ENCODE measurements at places on chromosomes 1 and 21.

- DNase-seq = no peak
Measured at GRCh38 chr21:41834252-41834925, 44.8 kb downstream of the PRDM15 start.

DNA sequence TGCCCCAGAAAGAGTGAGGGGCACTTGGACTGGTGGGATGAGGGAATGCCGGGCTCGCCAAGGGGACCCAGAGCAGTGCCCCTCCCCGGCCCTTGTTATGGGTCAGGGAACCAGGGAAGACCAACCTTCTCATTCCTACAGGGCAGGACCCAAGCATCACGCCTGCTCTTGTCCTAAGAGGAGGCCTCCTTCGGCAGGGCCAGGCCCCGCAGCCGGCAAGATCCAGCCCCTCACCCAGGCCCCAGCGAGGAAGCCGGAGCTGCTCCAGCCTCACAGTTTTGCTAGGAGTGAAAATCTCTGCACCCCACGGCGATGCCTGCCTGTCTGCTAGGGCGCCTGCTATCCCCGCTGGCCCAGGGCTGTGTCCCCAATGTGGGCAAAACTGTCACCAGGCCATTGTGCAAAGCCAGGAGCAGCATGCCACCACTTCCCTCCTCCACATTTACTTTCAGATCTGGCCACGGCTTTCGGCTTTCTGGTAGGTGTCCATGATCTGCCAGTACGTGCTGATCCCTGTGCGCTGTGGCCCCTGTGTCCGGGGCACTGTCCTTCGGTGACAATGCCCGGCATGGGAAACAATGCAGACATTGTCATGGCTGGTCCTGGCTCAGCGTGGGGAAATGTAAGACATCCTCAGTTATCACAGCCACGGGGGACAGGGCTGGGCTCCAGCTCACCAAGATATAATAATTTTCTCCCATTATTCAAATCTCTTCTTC, 9.6 kb downstream of the ACTRT2 start:
- no peak for DNase-seq

DNA sequence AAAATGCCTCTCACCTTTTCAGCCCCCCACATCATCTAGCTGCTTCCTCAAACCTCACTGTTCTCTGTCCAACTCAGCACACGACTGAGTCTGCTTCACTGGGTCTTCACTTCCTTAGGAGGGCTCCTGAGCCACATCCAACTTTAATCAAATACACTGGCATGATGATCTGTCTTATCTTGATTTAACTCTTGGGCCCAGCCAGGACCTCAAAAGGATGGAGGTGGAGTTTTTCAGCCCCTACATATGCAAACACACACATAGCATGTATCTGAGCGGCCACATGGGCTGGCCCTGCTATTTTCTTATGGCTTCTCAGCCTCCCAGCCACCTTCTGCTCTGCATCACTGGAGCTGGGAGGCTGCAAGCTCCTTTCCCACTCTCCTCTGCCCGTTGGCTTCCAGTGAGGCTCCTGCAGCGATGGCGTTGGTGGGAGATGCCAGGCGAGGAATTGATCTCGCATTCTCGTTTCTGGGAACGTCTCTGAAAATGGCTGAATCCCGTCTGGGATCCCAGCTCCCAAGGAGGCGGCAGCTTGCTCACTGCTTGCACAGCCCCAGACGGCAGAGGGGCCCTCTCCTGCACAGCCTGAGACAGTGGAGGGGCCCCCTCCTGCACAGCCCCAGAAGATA, 1.8 kb upstream of the PRXL2B start:
- no peak for DNase-seq

DNA sequence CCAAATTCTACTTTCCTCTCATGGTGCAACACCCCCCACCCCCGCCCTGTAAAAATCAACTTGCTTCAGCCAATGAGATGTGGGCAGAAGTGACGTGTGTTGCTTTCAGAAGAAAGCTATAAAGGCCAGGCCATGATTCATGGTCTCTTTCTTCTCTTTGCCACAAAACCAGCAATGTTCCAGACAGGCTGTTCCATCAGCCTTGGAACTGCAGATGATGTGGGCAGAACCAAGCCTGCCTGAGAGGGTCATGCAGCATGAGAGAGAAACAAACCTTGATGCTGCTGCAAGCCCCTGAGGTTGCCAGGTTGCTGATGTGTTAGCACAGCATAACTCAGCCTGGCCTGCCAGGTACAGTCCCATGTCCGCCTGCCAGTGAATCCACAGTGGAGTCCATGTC, 41.8 kb downstream of the MIS18A start:
- DNase-seq = no peak

GRCh38 chr1:111665497-111665896, 45.9 kb downstream of the RAP1A start:
- DNase-seq = no peak

GRCh38 chr1:87329051-87329525, 408 bp downstream of the LMO4 start:
- peak; percentile 70 for DNase-seq

GRCh38 chr1:173436841-173437428, 40.2 kb upstream of the PRDX6 start:
- no peak for DNase-seq

- DNase-seq = no peak
Measured at GRCh38 chr1:18527921-18528320, 47.2 kb downstream of the KLHDC7A start.

- peak; percentile 72 for DNase-seq
Measured at GRCh38 chr21:20971296-20971921, 26.8 kb upstream of the NCAM2 start.

- no peak for DNase-seq
Measured at GRCh38 chr1:242788771-242789170, 264.3 kb upstream of the PLD5 start.

DNA sequence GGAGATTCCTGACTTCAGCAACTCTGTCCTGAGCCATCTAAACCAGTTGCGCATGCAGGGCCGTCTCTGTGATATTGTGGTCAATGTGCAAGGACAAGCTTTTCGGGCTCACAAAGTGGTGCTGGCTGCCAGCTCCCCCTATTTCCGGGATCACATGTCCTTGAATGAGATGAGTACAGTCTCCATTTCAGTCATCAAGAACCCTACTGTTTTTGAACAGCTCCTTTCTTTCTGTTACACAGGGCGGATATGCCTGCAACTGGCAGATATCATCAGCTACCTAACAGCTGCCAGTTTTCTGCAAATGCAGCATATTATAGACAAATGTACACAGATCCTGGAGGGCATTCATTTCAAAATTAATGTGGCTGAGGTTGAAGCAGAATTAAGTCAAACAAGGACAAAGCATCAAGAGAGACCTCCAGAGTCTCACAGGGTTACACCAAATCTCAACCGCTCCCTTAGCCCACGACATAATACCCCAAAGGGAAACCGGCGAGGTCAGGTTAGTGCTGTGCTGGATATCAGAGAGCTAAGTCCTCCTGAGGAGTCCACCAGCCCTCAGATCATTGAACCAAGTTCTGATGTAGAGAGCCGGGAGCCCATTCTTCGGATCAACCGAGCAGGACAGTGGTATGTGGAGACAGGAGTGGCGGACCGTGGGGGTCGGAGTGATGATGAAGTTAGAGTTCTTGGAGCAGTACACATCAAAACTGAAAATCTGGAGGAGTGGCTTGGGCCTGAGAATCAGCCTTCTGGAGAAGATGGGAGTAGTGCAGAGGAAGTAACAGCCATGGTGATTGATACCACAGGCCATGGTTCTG, 2.3 kb downstream of the ZBTB37 start:
- DNase-seq = no peak

DNA sequence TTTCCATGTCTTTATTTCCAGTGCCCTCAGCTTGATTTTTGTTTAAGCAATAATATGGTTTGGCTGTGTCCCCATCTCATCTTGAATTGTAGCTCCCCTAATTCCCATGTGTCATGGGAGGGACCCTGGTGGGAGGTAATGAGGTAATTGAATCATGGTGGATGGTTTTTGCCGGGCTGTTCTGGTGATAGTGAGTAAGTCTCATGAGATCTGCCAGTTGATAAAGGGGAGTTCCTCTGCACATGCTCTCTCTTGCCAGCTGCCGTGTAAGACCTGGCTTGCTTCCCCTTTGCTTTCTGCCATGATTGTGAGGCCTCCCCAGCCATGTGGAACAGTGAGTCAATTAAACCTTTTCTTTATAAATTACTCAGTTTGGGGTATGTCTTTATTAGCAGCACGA, 559.6 kb upstream of the ADAMTS5 start:
- DNase-seq = no peak

- DNase-seq = no peak
Measured at GRCh38 chr1:165639821-165640623, 9.0 kb downstream of the MGST3 start.

GRCh38 chr1:212466898-212467650, 34.4 kb downstream of the NENF start:
- no peak for DNase-seq

GRCh38 chr1:186772228-186772627, 56.5 kb upstream of the PLA2G4A start:
- no peak for DNase-seq
